ENCODE measurements at places on chromosomes 12 and 14.

- no peak for DNase-seq
These were observed 10.3 kb downstream of the VEZT start for GRCh38 chr12:95227818-95228356.

GRCh38 chr12:25785134-25785533, 173.3 kb upstream of the RASSF8 start:
- peak; percentile 62 for DNase-seq

DNA sequence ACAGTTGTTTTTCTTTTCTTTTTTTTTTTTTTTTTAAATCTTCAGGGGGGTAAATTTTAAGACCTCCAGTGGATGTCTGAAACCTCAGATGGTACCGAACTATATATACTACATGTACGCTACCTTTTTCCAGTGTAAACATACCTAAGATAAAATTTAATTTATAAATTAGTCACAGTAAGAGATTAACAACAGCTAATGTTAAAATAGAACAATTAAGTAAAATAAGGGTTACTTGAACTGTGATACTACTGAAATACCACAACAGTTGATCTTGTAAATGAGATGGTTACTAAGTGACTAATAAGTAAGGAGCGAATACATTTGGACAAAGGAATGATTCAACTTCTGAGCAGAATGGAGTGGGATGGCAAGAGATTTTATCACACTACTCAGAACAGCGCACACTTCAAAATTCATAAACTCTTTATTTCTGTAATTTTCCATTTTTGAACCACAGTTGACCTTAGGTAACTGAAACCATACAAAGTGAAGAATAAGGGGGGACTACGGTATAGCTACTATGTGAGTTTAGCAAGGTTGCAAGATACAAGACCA, 80.5 kb upstream of the PCED1B start:
- DNase-seq: peak; percentile 75

GRCh38 chr14:69665631-69666030, 54.2 kb downstream of the SUSD6 start:
- DNase-seq: no peak

- no peak for DNase-seq
These were observed 9.9 kb downstream of the HELB start for GRCh38 chr12:66312189-66312588.

- DNase-seq: no peak
These were observed 83.4 kb downstream of the PDE6H start for GRCh38 chr12:15056218-15056617.

DNA sequence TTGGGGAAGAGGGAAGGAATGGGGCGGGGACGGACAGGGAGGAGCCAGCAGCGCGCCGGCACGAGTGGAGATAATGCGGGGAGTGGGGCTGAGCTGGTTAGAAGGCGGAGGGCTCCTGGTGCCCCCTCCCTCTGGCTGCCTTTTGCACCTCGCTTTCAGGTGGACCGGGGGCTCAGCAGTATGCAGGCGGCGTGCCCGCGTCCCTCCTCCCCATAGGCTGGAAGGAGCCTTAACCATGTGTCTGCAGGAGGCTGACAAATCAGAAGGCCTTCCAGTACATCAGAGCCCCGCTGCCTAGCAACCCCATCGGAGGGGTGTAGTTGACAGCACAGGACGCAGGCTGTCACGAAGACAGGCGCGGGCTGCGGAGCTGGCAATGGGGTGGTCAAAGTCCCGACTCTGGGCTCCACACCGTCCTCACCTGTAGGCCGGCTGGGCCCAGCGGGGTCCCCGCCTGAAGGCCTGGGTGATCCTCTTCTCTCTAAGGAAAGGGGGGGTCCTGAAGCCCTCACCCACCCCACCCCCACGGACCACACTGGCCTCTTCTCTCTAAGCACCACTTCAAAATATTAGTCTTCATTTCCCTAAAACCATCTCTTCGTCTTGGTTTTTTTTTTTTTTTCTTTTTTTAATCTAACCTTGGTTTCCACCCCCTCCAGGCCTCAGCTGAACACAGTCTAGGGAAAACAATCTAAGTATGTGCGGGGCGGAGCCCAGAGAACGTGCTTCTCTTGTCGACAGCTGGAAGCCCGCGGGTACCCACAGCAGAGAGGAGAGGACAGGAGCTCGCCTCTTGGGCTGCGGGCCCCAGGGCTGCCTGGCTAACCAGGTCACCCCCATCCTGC, 44.5 kb downstream of the KDM2B start:
- peak; percentile 54 for DNase-seq

GRCh38 chr12:88401155-88401554, 179.1 kb downstream of the KITLG start:
- DNase-seq: peak; percentile 55

DNA sequence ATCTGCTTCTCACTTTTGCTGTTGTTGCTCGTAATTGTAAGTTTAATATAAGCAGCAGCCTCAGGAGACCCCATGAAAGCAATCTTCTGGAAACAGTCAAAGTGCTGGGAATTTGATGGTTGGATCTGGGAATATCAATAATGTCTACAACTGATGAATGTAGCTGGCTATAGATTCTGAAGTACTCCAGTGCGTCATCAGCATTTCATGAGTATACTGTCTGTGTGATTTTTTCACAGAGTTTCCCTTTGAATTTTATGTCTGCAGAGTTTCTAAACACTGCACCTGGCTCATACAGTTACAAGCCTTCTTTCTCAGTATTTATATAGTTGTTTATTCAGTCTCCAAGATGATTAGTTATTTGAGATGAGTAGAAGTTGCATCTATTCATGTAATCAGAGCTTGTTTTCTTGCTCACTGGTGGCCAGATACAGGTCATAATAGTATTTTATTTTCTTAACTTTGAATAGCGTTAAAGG, 222.3 kb downstream of the RAD51B start:
- DNase-seq: peak; percentile 39

DNA sequence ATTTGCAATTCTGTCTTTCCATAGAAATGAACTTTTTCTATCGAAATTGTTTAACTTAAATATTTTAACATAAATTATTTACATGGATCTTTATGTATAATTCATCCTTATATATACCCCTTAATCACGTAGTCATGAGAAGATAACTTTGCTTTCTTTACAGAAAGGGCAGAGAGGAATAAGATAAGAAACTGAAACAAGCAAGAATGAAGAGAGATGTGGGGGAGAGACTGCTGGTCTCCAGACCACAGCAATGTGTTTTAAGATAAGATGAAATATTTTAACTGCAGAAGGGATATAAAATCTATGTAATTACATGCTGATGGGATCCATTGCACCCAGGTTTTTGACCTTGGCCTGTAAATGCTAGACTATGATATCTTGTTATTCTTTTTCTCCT, 34.7 kb upstream of the DNM1L start:
- no peak for DNase-seq

DNA sequence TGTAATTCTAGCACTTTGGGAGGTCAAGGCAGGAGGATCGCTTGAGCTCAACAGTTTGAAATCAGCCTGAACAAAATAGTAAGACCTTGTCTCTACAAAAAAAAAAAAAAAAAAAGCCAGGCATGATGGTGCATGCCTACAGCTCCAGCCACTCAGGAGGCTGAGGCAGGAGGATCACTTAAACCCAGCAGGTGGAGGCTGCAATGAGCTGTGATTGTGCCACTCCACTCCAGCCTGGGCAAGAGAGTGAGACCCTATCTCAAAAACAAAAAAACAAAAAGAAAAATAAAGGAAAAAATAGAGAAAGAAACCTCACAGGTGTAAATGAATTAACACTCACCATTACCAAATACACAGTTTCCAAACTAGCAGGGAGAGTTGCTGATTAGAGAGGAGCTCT, 34.2 kb upstream of the TUBA1A start:
- no peak for DNase-seq

GRCh38 chr12:107377596-107378385, 284.4 kb upstream of the CRY1 start:
- no peak for DNase-seq

GRCh38 chr12:8088574-8088973, 6.5 kb downstream of the NECAP1 start:
- DNase-seq: no peak

- DNase-seq: no peak
These were observed 559.8 kb downstream of the RPL10L start for GRCh38 chr14:46091819-46092218.

DNA sequence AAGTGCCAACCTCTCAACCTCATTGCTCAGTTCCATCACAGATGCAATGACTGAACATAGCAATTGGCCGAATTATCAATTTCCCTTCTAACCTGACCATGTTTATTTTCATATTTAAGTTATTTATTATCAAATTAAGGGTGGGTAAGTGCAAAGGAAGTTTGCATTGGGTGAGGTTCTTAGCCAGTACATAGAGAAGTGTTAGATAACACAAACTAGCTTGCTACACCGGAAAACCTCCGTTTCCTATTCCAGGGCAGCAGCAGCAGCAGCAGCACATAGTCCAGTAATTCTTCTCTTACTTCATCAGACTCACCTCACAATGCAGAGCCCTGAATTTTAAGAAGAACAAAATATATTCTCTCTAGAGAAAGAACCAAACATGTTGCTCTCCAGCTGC, 200.5 kb upstream of the OR4E1 start:
- DNase-seq: no peak

- DNase-seq: no peak
These were observed 582 bp downstream of the LRRIQ1 start for GRCh38 chr12:85036733-85037132.

- peak; percentile 87 for DNase-seq
These were observed 308.1 kb downstream of the RPAP3 start for GRCh38 chr12:47397664-47398281.

DNA sequence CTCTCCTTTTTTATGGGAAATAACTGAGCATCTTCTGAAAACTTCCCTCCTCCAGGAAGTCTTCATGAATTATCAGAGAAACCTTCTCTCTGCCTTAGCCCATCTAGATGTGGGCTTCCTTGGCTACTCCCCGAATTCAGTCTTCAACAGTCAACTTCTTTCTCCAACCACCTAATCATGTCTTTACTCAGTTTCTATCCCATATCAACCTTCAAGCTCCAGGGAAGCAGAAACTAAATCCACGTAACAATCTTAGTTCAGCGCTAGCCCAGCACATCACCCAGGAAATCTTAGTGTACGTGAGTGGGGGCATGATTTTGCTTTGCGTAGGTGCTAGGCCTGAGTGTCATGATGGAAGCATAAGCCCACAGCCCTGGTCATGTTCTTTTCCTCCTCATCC, 12.7 kb upstream of the KRT77 start:
- no peak for DNase-seq

DNA sequence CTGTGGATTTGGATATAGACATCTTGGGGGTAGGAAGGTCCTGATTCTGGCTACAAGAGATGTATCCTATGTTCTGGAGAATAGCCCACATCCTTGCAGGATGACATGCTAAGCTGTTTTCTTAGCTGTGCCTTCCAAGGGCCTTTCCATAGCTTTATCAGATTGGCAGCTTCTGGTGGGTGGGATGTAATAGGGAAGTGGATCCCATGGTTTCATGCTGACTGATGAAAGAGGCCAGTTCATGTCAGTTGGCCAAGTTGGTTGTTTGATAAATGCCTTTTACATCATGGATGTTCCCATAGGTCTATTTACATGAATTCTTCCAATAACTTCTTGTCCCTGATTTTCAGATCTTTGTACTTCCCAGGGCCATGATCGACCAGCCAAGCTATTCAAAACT, 169.1 kb upstream of the RMST start:
- no peak for DNase-seq

DNA sequence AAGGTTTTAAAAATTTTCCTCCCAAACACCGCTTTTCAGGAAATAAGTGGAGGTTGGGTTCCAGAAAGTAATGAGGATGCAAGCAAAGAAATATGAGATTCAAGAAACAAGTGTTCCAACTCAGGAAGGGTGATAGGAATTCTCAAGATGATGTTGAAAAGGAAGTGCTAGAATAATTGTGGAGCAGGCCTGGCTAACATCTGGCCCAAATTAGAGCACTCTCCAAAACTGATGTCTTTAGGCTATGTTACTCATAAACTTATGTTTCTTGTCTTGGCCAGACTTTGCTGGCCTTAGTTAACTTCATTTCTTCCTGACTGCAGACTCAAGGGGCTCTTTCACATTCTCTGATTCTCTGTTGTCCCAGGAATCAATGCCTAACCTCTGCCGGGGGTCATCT, 116.3 kb downstream of the TMTC3 start:
- no peak for DNase-seq
